ENCODE measurements at places on chromosomes 7 and 10.

GRCh38 chr10:25178411-25178810 is 3.6 kb downstream of the GPR158 start:
- no peak for DNase-seq

- DNase-seq = no peak
Observed at GRCh38 chr7:83777406-83778072, 128.6 kb upstream of the SEMA3E start.

DNA sequence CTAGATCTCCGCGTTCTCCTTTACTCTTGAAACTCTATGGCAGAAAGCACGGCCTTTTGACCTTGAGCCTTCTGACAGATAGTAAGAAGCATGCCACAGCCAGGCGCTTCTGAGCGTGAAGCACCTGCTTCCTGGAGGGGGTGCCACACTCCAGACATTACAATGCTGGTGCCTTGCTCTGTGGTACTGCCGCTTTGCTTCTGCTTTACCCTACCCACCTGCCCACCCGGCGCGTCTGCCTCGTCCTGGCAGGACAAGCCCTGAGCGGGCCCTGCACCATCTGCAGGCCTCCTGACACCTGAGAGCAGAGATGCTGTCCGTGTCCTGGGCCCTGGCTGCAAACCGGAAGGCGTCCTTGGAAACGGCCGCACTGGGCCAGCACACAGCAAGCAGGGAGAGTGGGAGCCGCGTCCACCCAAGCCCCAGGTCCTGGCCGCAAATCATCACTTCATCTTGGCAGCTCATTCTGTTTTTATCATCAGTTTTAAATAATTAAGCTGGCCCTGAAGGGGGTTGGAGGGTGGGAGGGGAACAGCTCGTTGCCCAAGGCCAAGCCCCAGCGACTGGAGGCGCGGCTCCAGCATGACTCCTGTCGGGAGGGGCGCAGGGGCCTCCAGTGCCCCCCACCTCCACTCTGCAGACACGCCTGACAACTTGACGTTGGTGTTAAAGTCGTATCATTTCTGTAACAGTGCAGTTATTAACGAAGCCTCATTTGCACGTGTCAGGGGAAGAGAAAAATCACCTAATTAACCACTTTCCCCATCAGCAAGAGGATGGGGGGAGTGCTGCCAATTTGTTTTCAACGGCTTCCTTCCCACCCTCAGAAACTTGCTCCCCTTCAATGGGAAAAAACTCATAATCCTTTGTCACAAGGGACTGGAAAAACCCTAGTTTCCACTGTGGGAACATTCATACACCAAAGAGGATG is 132.2 kb downstream of the MAD1L1 start:
- DNase-seq = no peak

GRCh38 chr10:69910561-69910960 is 108.9 kb downstream of the COL13A1 start:
- DNase-seq = no peak

DNA sequence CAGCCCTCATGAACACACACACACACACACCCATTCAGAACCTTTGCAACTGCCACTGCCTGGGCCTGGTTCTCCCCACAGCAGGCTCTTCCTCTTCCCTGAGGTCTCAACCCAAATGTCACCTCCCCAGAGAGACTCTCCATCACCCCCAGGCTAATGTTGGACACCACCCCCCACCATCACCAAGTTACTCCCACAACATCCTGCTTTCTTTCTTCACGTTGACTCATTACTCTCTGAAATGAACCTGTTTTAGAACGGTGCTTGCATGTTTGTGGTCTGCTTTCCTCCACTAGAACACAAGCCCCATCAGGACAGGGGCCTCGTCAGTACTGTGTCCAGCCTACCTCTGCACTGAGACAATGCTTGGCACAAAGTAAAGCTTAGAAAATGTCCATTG is 16.0 kb downstream of the AFAP1L2 start:
- no peak for DNase-seq
